ENCODE measurements at places on chromosomes 13 and 19.

DNA sequence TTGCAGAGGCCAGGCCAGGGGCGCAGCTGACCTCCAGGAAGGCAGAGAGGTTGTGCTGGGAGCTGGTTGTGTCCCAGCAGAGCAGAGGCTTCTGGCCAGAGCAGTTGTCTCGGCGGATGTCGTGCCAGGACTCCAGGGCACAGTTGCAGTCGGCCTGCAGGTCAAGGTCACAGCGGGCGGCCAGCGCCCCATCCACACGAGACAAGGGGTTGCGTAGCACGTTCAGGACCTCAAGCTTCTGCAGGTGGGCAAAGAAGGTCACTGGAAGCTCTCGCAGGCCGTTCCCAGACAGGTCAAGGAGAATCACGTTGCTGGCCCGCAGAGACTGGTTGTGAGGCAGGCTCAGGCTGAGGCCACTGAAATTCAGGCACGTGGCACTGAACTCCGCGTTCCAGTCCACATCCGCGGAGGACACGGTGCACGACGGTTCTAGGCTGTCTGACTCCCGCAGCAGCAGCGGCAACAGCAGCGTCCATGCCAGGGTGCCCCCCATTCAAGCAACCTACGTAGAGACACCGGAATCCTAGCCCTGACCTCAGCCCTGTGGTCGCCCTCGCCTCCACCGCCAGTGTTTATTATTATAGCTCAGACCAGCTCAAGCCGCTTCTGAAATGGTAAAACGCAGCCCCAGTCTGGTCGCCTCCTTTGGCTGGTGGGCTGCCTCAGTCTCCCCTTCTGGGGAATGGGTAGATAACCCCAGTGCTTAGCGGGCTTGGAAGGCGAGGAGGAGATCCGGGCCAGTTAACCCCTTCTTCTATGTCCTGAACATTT is 766 bp downstream of the LRRC25 start:
- DNase-seq = no peak

DNA sequence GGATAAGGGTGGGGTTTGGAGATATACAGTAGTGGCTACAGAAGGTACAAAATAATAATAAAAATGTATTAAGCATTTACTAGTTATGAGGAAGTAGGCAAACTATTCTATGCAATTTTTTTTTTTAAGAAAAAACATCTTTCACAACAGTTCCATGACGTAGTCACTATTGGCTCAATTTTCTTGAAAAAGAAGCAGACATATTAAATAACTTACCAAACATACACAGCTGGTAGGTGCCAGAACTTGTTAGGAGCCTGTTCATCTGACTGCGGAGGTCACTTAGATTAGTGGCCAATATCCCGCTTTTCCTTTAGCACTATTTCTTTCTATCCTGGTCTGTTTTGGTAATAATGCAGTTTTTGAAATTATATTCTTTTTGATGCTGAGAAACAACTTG is 593.5 kb downstream of the KCTD12 start:
- DNase-seq = no peak

DNA sequence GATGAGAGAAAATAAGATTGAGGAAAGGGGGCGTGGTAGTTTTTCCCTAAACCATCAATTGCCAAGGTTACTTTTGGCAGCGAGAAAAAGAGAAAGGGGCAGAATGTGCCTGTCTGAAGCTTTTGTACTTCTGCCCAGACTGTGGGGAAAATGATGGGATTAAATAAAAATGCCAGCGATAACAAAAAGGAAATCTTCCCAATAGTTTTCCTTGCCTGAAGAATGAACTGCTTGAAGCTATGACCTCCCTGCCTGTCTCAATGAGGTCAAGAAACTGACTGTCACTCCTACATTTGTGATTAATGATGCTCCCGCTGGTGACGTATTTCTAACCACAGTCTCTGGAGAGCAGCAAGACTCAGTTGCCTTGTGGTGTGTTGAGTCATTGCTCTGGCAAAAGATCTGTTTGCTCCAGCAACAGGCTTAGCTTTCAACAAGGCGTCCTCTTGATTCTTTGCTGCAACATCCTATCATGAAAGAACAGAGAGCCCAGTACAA is 1051.5 kb downstream of the DIAPH3 start:
- DNase-seq = no peak

DNA sequence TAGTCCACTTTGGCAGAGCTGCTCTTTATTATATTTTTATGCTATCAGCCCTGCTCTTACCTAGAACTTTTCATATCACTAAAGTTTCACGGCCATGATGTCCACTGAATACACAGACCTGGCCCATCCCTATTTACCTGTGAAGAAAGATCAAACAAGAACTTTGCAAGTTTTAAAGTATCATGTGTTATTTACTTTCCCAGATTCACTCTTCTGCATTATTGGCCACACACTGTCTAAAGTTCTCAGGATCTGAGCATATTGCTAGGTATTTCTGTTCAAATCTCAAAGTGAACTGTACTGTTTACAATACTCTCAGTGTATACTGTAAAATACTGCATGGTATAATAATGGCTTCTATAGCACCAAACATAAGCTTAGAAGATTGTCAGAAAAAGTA is 405.2 kb downstream of the KLF12 start:
- no peak for DNase-seq

GRCh38 chr19:30304540-30304939 is 67.6 kb upstream of the ZNF536 start:
- DNase-seq = no peak

DNA sequence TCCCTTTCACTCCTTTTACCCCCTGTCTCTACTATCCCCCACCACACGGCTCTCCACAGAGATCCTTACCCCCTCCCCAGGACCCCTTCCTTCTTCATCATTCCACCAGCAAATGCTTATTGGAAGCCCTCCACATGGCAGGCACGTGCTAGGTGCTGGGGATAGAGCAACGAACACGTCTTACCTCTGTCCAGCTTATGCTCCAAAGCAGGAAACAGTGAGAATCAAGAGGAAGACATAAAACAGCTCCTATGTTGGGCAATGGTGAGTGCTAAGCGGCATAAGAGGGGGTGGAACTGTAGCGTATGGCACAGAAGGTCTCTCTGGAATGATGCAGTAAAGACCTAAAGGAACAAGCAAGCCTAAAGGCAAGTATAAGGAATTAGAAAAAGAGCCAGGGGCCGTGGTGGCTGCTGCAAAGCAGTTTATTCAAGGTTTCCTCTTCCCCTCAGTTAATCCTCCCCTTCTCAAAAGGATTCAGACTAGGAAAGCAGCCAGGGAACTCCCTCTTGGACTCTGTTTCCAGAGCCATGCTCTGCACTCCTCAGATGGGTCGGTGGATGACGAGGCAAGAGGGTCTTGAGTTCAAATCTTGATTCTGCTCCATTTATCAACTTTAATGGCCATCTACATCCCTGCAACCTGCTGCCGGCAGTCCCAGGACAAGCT is 289.4 kb downstream of the FOXO1 start:
- no peak for DNase-seq

DNA sequence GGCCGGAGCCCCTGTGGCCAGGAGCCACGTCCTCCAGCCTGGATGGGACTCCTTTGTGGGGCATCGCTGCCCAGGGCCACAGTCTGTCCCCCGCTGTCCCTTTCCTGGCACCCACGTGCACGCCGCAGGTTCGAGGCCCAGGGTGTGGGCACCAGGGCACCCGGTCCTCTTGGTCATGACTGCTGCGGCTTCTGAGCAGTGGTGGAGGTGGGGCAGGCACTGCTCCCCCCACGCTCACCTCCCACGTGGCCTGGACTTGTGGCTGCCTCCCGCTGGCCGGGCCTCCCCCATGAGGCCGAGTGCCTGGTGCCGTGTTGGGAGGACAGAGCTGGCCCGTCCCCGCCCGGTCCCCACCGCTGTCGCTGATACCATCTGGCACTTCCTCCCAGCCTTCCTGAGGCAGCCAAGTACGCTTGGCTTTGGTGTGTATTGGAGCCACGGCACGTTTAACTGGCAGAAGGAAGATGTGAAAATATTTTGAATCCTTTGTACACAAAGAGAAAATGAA is 12.8 kb downstream of the SPPL2B start:
- no peak for DNase-seq

- DNase-seq = no peak
Measured at GRCh38 chr19:3234800-3235199, 10.3 kb downstream of the CELF5 start.

- DNase-seq = no peak
Measured at GRCh38 chr19:23916991-23917390, 2.3 kb downstream of the ZNF726 start.

GRCh38 chr19:39890755-39891551 is 43.5 kb downstream of the FCGBP start:
- no peak for DNase-seq

- DNase-seq = no peak
Measured at GRCh38 chr13:80312967-80313366, 28.0 kb downstream of the SPRY2 start.

DNA sequence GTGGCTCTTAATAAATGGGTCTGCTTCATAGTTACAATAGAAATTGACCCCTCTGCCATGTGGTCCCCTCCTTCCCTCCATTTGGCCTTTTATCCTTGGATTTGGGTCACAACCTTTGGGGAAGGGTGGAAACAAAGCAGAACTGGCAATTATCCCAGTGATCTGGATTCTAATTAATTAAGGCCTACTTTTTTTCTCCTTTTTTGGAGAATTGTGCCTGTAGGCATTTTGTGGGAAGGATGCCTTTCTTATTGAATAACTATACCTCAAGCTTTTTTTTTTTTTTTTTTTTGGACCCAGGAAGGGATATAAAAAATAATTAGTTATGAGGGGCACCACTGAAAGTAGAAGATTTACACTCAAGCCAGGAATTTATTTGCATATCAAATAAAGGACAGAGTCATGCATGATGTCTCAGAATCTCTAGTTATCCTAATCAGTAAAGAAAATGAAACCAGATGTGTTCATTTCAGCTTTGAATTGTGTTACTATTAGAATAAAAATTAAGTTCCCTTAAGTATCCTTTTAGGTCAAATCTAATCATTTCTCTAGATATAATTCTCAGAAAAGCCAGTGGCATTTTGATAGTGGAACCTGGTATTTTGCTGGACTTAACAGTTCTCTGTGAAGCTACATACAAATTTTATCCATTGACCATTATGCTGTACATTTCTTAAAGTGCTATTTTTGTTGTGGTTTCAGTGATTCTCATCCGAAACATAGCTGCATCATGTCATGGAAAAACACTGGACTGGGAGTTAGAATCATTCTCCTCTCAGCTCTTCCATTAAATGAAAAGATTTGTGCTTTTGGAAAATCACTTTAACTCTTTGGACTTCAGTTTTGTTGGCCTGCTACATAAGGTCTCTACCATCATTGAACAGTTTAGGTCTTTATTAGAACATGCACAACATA is 129.3 kb downstream of the KCNRG start:
- no peak for DNase-seq

DNA sequence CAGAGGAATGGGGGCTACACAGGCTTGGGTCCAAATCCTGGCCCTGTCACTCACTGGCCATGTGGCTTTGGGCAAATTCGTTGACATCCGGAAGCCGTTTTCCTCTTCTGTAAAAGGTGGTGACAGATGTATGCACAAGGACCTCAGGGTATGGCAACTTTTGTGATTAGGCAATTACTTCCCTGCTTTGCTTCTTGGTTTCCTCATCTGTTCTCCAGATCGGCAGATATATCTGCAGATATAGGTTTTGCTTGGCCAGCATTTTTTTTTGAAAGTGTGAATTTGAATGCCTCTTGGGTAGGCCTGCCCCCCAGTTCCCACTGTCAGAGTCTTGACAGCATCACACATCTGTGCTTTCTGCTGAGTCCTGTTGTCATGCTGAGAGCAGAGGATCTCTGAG is 17.7 kb downstream of the TMEM272 start:
- no peak for DNase-seq

DNA sequence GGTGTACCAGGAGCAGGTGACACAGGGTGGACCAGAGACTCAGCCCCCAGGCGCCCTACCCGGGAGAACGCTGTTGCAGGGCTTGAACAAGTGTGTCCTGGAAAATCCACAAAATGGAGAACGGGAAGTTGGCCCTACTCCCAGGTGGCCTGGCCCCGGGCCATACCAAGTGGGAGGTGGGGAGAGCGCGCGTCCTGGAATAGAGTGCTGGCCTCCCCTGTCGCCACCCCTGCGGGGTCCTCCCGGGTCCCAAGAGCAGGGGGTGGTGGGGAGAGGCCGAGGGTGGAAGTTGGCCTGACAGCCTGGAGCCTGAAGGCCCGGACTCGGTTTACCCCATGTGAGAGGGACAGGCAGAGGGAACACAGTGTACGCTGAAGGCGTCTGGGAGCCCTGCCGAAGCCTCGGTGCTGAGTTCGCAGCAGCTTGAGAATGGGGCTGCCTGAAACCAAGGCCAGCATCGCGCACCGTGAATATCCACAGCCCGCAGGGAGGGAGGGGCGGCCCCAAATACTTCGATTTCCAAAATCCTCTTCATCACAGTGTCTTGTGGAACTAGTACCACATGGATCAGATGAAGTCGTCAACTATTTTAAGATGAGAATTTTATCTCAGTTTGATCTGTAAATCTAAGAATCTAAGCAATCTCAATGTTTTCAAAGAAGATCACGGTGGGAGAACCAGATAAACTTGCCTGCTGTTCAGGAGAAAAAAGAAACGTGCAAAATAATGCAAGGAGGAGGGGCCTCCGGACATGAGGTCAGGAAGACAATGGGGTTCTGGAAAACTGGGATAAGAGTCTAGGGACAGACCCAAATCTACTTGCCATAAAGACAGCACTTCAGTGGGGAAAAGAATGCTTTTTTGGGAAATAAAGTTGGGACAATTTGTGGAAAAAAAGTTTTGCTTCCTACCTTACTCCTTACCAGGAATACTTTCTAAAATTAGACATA is 10.4 kb upstream of the KLF16 start:
- no peak for DNase-seq

DNA sequence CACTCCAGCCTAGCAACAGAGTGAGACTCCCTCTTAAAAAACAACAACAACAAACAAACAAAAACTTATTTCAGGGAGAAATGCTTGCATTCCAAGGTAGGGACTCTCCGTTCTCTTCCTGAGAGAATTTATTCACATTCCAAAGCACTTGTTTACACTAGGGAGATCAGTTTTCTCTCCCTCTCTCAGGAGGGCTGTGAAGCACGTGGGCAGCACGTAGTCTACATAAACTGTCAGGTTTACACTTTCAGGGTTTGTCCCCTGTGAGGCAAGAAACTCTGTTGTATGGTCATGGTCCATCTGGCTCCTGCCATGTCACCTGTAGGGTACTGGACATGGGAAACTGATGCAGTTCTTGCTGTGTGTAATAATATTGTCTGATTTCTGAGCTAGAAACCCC is 31.6 kb downstream of the WDR87 start:
- no peak for DNase-seq

- no peak for DNase-seq
Measured at GRCh38 chr13:24106429-24106828, 54.1 kb upstream of the SPATA13 start.

Data from liver (tissue), 10 donors.